ENCODE measurements at places on chromosomes 3 and 15. TPM values are rescaled to one million over a fixed set of nuclear protein-coding genes. Genes with fewer than 3 reads are reported as not detected.

- peaks cover 11% of the 10 kb centered on the region for H3K4me1 ChIP-seq
- peaks cover 8% of the 10 kb centered on the region for H3K27me3 ChIP-seq
- no peaks in the 10 kb centered on the region for H3K36me3 ChIP-seq
- no peak overlapping the region for H3K27ac ChIP-seq
Measured at GRCh38 chr3:9704347-9705322, 1.0 kb downstream of the CPNE9 start.

CERS3 gene
- 0.52 TPM for total RNA-seq

DNA sequence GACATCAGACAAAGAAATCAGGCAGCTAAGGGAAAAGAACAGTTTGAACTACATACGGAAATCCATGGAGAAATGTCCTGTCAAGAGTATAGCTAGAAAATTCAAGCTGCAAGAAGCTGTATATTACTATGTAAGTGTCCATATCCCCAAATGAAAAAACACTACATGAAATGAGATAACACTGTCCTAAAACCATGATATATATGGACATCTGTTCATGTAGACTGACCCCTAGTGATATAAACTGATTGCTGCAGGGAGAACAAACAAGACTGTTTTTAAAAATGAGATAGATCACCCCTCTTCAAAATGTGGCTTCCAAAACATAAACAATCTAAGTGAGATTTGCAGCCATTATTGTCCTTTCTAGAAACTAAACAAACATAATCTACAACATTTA, 985.6 kb downstream of the EPHA3 start:
- H3K27ac ChIP-seq: no peak overlapping the region
- H3K27me3 ChIP-seq: no peaks in the 10 kb centered on the region
- H3K4me1 ChIP-seq: no peaks in the 10 kb centered on the region
- no peak for DNase-seq
- H3K36me3 ChIP-seq: no peaks in the 10 kb centered on the region

GRCh38 chr3:30720586-30721313, 114.3 kb downstream of the TGFBR2 start:
- DNase-seq: no peak
- no peaks in the 10 kb centered on the region for H3K27me3 ChIP-seq
- H3K27ac ChIP-seq: no peak overlapping the region
- H3K4me1 ChIP-seq: no peaks in the 10 kb centered on the region

ADIPOQ gene
- 0.98 TPM for total RNA-seq

DNA sequence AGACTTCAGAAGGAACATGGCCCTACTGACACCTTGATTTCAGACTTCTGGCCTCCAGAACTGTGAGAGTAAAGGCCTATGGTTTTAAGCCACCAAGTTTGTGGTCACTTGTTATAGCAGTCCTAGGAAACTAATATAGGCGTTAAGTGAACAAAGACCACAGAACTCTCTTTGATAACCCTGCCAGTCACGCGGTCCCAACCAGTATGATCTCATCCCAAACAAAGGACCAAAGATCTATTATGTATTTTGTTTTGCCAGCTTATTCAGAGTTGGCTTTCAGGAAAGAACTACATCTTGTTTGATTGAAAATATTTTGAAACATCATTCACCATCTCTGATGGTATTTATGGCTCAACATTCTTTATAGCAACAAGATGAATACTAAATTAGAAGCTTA, 294.4 kb upstream of the SLCO3A1 start:
- no peaks in the 10 kb centered on the region for H3K27me3 ChIP-seq
- DNase-seq: no peak
- H3K27ac ChIP-seq: no peak overlapping the region
- no peak overlapping the region for H3K4me3 ChIP-seq
- no peaks in the 10 kb centered on the region for H3K36me3 ChIP-seq

TMEM42 gene
- total RNA-seq: 12.9 TPM

DNA sequence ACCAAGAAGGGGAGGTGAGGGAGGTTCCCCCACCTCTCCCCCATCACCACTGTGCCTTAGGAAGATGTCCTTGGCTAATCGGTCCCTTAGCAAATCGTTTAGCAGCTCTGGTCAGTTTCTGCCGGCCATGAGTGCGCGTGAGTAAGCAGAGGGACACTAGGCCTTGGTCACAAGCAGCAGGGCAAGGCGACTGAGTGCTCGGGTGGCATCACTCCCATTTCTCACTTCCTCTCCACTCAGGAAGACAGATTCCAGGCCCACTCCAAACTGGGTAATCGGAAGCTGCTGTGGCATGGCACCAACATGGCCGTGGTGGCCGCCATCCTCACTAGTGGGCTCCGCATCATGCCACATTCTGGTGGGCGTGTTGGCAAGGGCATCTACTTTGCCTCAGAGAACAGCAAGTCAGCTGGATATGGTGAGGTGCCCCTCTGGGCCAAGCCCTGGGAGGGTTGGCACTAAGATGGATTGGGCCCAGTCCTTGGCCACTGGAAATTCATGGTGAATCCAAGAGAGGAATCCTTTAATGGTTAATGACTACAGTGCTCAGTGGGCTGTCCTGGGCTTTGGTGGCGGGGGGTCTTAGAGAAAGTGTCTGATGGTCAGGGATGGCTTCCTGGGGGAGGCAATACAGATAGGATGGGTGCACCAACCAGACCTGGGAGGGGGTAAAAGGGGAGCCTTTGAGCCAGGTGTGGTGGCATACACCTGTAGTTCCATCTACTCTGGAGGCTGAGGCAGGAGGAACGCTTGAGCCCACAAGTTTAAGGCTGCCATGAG, 4.0 kb downstream of the PARP3 start:
- no peaks in the 10 kb centered on the region for H3K27me3 ChIP-seq
- H3K4me3 ChIP-seq: no peak overlapping the region
- no peak overlapping the region for H3K27ac ChIP-seq
- no peak for DNase-seq

DNA sequence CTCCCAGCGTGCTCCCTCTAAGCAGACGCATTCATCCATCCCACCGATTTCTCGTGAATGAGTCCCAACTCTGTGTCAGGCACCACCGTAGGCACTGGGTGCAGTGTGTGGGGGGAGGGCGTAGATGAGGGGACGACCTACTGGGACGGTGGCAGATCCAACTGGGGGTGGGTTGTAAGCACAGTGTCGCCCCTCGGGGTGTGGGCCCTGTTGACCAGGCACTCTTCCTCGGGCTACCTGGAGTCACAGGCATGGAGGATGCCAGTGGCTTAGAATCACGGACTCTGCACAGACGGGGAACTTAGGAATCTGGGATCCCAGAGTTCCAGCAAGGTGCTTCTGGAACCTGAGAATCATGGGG, 66.2 kb downstream of the SLC6A6 start:
- H3K4me3 ChIP-seq: no peak overlapping the region
- DNase-seq: no peak
- peaks cover 8% of the 10 kb centered on the region for H3K4me1 ChIP-seq
- H3K36me3 ChIP-seq: peaks cover 96% of the 10 kb centered on the region
- no peak overlapping the region for H3K27ac ChIP-seq

All from gastrocnemius medialis (tissue), 4 donors.